Neural crest cell (in vitro differentiated cells): ENCODE measurements at places on chromosomes 7 and 10.

- DNase-seq, result no peak
Measured at GRCh38 chr10:9390516-9390915, 1336.0 kb downstream of the GATA3 start.

DNA sequence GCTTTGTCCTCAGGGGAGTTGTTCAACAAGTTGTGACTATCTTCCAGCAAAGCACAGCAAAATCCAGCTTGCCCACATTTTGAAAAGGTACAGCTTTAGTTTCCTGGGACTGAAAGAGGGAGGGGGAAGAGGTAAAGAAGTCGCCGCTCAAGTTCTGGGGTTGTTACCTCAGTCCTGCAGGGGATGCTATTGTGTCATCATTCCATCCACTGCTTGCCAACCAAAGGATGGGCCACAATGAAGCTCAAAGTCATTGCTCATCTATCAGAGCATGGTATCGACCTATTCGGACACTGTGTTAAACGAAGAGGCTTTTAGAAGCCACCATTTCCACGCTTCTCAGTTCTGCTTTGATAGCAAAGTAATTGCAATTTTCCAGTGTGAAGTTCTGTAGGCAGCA, 34.3 kb downstream of the NPY start:
- DNase-seq, result no peak

DNA sequence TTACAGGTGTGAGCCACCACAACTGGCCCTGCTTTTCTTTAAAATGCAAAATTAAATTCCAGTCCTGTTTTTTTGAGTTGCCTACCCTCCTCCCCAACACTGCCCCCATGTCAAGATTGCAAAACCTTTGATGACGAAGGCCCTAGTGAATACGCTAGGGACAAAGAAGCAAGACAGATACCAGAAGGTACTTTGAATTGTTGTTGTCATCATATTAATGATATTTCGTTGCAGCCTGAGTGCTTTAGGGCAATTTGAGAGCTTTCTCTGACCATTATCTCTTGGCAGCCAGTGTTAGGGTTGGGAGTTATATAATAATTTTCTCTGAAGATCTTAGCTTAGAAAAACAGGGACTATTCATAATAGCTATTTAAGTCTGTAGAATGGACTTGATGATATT, 7.1 kb downstream of the CCSER2 start:
- DNase-seq, result no peak

DNA sequence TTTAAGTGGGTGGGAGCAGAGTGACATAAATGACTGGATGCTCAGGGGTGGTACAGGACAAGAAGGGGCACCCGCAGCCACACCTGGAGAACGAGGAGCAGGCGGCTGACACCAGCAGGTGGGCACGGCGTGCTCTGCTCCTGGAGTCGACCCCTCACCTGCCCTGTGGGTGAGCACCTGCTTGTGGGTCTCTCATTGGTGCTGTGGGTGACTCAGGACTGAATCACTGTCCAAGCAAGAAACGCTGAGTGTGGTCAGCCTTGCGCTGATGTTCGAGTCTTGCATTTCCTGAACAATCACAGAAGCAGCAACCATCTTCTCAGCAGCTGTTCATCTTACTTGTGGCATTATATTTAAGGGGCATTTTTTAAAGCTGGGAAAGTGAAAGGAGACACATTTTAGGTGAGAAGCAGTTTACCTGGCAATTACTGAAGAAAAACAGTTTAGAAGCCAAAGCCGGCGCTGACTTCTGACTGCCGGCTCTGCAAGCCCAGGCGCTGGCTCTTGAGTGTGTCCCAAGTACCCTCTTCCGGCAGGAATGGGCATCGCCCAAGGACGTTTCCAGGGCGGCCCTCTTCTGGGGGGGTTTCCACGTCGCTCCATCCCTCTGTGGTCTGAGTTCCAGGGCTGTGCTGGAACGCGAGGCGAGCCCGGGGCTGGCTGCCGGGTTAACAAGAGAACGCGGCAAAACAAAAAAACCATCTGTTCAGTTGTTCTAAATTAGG, 145.2 kb upstream of the PFKP start:
- no peak for DNase-seq

DNA sequence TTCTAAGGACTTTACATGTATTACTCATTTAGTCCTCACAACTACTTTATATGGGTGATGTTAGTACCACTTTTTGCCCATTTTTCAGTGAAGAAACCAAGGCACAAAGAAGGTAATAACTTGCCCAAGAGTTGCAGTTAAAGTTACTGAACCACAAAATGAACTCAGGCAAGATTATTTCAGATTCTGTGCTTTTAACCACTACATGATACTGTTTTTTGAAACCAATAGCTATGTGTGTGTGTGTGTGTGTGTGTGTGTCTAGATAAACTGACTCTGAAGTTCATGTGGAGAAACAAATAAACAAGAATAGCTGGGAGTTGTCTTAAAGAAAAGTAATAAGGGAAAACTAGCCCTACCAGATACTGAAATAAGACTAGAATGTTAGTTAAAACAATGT, 60.8 kb upstream of the OIT3 start:
- no peak for DNase-seq

GRCh38 chr7:126411821-126412383, 840.8 kb downstream of the GRM8 start:
- DNase-seq, result no peak

DNA sequence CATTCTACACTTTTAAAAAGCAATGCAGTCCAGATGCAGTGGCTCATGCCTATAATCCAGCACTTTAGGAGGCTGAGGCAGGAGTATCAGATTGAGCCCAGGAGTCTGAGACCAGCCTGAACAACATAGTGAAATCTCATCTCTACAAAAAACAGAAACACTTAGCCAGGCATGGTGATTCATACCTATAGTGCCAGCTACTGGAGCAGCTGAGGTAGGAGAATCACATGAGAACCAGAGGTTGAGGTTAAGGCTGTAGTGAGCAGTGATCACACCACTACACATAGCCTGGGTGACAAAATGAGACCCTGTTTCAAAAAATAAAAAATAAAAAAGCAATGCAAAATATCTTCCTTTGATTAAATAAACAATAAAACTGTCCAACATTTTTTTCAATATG, 205.2 kb downstream of the GRM8 start:
- DNase-seq, result no peak

DNA sequence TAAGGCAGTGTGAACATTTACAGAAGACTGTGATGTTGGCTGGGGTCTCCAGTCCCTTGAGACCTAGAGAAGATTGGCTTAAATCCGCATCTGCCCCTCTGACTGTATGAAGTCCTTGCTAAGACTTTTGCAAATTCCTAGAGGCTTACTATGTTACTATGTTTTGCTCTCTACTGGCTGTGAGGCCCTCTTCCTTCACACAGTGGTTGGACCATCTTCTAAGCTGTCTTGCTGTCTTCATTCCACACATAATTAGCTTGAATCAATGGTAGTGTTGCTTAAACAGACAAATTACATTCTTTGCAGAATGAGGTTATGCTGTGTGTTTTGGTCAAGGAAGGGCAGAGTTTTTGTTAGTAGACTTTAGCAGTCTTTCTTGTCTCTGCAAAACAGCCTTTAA, 658.0 kb downstream of the TYW1 start:
- no peak for DNase-seq

GRCh38 chr10:63494951-63495350, 26.2 kb upstream of the REEP3 start:
- DNase-seq, result no peak

DNA sequence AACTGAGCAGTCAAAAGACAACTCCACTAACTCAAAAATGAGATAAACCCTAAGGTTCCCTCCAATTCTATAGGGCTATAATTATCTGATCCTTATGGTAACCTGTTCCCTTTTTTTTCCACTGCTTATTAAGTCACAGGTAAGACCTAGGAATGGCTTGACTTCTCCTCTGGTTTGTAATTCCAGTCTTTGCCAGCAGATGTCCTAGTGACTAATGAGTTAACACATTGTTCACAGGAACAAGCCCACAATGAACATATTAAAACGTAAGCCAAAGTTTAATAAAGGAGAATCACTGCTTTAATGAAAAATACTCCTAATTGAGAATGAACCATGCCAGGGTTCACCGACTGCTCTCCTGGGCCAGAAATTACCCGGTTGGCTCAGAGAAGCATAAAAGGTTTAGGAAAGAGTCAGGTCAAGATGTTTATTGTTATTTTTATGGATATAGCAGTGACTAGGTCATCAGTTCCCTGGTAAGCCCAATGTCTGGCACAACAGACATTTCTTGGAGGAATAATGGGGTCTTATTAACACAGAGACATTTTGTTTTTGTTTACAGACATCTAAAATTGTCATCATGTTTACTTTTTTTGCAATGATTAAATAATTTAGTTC, 120.1 kb downstream of the ELAPOR2 start:
- peak; percentile 62 for DNase-seq

DNA sequence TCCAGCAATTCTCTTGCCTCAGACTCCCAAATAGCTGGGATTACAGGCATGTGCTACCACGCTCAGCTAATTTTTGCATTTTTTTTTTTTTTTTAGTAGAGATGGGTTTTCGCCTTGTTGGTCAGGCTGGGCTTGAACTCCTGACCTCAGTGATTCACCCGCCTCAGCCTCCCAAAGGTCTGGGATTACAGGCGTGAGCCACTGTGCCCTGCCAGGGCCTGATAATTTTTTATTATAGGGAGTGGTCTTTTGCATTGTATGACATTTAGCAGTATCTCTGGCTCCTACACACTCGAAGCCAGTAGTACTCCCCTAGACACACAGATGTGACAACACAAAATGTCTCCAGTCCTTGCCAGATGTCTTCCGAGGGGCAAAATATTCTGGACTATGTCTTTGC, 124.0 kb downstream of the DKK1 start:
- no peak for DNase-seq

- no peak for DNase-seq
Measured at GRCh38 chr7:92704858-92705257, 114.7 kb upstream of the FAM133B start.

DNA sequence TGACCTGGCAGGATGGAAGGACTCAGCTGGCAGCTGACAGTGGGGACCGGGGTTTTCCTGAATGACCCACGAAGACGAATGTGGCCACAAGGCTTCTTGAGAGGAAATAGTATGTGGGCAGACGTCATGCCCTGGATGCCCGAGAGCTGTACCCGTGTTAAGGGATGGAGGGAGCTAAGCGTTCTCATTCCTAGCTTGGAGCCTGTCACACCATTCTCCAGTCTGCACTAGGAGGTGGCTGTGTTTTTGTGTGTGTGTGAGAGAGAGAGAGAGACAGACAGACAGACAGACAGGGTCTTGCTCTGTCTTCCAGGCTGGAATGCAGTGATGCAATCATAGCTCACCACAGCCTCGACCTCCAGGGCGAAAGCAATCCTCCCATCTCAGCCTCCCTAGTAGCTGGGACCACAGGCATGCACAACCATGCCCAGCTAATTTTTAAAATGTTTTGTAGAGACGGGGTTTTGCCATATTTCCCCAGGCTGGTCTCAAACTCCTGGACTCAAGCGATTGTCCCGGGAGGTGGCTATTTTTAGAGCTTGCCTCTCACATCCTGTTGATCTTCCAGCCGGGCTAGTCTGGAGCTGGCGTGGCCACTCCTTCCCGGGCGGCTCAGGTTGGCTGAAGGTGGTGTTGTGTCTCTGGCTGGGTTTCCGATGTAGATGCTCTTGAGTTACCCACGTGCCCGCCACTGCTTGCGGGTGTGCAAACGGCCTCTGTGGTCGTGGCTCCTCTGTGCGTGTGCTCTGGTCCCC, 2.1 kb downstream of the AMZ1 start:
- DNase-seq, result no peak

DNA sequence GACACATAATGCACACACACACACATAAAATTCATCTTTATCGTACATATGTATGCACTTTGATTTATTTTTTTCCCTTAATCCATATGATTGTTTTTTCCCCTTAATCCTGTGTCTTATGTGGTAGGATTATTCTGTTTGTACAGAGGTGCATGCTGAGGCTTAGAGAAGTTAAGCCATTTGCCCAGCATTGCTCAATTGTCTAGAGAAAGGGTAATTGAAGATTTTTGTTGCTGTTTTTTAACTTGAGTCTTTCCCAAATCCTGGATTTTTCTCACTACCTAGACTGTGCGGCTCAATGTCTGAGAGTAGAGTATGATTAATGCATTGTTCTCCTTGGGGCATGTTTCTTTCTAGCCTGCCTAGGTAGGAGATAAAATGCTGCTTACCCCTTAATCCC, 35.0 kb downstream of the WBP1L start:
- DNase-seq, result no peak

- DNase-seq, result no peak
Measured at GRCh38 chr10:110840923-110841428, 30.8 kb upstream of the PDCD4 start.

- DNase-seq, result no peak
Measured at GRCh38 chr10:123139521-123140163, 3.9 kb downstream of the HMX3 start.

DNA sequence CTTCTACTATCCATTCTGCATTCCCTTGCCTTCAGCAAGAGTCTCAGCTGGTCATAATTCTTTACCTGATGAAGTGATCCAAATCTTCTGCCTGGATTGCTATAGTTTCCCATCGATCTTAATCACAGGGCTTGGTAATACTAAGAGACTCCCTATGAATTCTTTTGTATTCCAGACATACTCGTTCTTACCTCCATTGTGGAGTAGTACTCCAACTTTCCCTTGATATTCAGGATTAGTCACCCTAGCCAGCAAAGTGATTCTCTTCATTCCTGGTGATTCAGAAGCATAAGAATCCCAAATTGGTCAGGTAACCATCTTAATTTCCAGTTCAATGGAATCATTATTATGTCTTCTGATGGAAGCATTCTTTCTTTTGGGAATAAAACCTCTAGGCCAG, 96.7 kb downstream of the TWIST1 start:
- DNase-seq, result no peak

GRCh38 chr10:8531116-8531515, 476.6 kb downstream of the GATA3 start:
- no peak for DNase-seq

- no peak for DNase-seq
Measured at GRCh38 chr10:49622426-49623425, 8.9 kb downstream of the CHAT start.

DNA sequence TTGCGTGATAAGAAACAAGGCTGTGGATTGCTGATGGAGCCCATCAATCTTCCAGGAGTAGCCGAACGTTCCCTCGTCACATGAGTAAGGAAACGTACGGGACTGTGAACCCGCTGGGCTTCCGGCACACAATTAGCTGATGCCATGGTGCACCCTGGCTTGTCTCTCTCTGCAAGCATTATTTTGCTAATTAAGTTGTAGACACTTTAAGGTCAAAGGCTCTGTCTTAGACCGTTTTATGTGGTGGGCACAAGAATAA, 50.9 kb downstream of the ADARB2 start:
- no peak for DNase-seq

- DNase-seq, result no peak
Measured at GRCh38 chr7:41536873-41537665, 165.8 kb downstream of the INHBA start.
